Foreskin keratinocyte (primary cell): ENCODE measurements at places on chromosomes 1 and 21. TPM values are rescaled to one million over a fixed set of nuclear protein-coding genes. Genes with fewer than 3 reads are reported as not detected.

PLEKHN1 gene
- total RNA-seq: 3.0 and 4.6 TPM in 2 replicates

DNA sequence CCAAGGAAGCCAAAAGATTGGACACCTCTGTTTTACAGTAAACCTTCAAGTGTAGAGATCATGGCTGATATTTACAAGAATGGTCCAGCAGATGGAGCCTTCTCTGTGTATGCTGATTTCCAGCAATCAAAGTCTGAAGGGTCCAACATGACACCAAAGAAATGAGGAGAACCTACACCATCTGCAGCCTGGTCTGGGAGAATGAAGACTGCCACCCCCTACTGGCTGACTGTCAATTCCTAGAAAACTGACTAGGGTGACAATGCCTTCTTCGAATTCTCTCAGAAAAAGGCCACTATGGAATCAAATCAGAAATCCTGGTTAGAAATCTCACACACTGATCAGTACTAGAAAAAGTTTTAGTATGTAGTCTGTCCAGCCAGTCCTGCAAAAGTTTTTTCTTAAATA is 83.3 kb downstream of the CDC42BPA start:
- DNase-seq: peak; percentile 14

DNA sequence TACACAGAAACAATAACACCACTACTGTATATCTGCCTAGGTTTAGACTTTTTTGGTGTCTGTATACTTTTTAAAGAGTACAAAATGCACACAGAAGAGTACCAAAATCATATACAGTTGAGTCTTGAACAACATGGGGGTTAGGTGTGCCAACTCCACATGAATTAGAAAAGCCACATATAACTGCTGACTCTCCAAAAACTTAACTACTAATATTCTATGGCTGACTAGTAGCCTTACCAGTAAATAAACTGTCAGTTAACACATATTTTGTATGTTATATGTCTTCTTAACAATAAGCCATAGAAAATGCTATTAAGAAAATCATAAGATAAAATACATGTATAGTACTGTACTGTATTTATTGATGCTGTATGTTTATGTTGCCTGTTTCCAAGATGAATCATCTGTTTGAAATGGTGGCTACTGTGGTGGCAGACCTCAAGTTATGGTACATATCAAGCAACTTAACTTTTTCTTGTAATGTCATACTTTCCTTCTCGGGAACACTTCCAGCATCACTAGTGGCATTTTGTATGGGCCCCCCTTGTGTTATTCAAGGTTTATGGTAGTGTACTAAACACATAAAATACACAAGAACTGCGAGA is 71.2 kb downstream of the LHX4 start:
- DNase-seq: no peak

REG4 gene
- total RNA-seq: not detected in 2 replicates

GRCh38 chr1:11855430-11855829 is 3.3 kb downstream of the NPPB start:
- DNase-seq: peak; percentile 13

DNA sequence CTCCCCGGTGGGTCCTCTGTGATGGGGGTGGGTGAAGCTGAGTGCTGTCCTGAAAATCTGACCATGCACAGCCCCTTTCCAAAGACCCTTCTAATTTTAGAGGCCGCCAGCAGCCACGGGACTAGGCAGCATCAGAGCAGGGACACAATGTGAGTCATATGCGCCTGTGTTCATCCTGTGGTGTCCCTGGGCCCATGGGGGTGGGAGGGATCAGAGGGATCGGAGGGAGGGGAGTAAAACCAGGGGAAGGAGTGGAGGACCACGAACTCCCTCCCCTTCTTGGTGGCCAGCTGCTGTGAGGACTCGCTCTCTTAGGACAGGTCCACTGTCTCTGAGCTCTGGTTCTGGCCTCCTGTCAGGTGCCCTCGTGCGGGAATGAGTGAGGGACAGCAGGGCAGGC is 61.5 kb downstream of the ADARB1 start:
- no peak for DNase-seq

- DNase-seq: peak; percentile 95
Observed at GRCh38 chr1:19877821-19878636, 4.2 kb upstream of the OTUD3 start.

DNA sequence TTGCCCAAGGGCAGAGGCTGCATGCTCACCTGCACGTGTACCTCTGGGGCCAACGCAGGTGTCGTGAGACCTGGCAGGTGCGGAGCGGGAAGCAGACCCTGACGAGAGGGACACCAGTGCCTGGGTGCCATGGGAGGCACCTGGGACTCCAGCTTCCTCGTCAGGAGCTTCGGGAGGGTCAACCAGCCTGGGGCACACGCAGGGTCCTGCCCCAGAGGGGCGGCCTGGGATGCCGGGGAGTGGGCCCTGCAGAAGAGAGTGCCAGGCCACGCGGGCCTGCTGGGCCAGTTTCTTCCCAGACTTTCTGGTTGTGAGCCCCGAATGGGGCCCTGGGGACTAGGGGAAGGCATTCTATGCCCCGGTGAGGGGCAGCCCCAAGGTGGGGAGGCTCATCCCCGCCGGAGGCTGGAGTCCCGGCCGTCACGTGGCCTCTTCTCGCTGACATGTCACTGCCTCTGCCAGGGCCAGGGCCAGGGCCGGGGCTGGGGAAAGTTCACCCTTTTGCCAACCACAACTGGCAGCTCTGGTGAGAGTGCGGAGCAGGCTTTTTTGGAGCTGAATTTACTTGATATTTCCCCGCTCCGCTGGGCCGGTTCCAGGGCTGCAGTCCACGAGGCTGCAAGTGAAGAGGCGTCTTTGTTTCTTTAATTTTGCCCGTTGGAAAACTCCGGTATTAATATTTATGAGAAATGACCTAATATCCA is 38.5 kb upstream of the ACTRT2 start:
- no peak for DNase-seq

KRTAP10-6 gene
- not detected in 2 replicates for total RNA-seq

DNA sequence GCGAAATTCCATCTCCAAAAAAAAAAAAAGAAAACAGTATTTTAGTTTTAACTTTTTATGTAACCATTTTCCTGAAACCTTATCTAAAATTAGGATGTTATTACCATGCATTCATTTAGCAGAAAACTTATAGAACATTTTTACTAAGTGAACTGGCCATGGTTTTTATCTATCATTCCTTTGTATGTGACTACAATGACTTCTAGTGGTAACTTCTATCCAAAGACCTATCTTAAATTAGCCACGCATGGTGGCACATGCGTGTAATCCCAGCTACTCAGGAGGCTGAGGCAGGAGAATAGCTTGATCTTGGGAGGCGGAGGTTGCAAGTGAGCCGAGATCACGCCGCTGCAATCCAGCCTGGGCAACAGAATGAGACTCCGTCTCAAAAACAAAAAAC is 11.4 kb downstream of the GGPS1 start:
- DNase-seq: no peak

- no peak for DNase-seq
Observed at GRCh38 chr1:94031154-94031553, 89.8 kb downstream of the ABCA4 start.

KRTAP12-2 gene
- total RNA-seq: not detected in 2 replicates

GRCh38 chr1:184596950-184597645 is 157.6 kb downstream of the EDEM3 start:
- DNase-seq: no peak

SPRR3 gene
- total RNA-seq: 0.25 and 0.44 TPM in 2 replicates

SYPL2 gene
- total RNA-seq: not detected in 2 replicates

- no peak for DNase-seq
Observed at GRCh38 chr1:182051938-182052337, 9.6 kb downstream of the ZNF648 start.

TSSK3 gene
- total RNA-seq: 0.65 TPM in 1 of 2 replicates, not detected in the other

GPR161 gene
- 20.8 and 23.6 TPM in 2 replicates for total RNA-seq

- DNase-seq: no peak
Observed at GRCh38 chr1:89206373-89206772, 7.6 kb upstream of the GBP4 start.

DNA sequence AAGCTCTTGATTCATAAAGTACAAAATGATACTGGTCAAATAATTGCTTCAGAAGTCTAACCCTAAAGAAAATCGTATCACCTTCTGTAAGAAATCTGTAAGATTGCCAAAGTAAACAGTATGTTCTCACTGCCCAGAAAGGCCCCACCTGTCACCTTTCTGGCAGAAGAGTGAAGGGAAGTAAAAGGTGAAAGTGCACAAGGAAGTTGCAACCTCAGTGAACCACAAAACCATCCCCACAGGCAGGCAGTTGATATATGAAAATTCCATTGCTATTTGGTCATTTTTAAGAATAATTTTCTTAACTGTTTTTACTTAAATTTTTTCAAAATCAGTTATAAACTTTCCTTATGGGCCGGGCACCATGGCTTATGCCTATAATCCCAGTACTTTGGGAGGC is 48.5 kb upstream of the FBXO28 start:
- peak; percentile 51 for DNase-seq

GRCh38 chr1:150808121-150808520 is at the start of gene CTSK:
Gene CTSK, minus strand, starts transcription at chr1:150808260. Its CDS starts 1,455 bp downstream, at chr1:150806805.
- DNase-seq: no peak

DNA sequence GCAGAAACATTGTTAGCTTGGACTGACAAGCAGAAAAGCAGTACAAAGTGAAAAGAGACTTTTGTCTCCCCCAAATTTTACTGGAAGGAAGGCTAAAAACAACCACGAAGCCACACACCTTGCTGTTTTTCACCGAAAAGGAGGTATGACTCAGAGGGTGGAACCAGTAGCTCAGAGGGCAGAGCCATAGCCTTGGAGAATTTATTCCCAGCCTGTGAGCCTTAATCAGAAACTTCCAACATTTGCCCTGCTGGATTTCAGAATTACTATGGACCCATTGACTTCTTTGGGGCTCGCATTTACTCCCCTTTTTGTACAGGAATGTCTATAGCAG is 32.0 kb downstream of the RPS6KC1 start:
- no peak for DNase-seq

DNA sequence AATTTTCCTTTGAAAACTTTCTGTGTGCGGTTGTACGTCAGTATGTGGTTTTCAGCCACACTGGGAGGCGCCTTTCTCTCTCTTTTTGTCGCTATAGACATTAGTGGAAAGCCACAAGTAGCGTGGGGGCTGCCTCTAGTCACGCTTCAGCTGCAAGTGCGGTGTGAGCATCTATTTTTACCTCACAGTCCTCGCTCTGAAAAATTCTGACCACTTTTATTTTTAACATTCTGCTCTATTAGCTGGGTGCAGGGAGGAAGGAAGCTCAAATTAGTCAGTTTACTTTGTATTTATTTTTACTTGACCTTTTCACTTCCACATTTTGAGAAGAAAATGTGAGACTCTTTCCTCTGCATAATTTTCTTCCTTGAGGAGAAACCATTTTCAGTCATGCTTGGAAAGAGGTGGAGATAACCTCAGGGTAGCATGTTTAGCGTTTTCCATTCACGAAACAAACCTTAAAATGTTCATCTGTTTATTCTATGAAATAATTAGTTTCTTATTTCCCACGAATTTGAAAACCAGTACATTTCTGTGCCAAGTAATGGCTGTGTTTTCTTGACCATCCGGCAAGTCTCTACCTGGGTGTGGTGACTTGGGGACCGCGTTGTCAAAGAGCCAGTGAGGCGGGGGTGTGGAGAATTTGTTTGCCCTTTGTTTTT is 35.6 kb downstream of the ADARB1 start:
- DNase-seq: no peak

RGS16 gene
- total RNA-seq: 0.07 and 0.14 TPM in 2 replicates

IRF6 gene
- total RNA-seq: 160 and 194 TPM in 2 replicates

DNA sequence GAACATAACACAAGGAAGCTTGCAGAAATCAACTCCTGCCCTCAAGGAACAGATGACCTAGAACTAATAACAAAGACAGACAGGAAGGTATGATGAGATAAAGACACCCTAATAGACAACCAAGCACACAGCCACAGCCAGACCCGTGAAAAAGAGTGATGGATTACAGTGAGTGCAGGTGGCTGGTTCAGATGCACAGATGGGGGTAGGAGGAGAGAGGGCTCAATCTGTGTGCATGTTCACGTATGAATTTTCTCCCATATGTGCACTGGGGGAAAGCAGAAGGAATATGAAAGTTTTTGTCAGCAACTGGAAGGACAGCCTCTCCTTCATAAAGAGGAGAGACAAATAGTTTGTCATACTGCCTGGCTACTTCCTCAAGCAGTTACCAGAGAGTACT is 367.1 kb downstream of the PBX1 start:
- DNase-seq: no peak

DNA sequence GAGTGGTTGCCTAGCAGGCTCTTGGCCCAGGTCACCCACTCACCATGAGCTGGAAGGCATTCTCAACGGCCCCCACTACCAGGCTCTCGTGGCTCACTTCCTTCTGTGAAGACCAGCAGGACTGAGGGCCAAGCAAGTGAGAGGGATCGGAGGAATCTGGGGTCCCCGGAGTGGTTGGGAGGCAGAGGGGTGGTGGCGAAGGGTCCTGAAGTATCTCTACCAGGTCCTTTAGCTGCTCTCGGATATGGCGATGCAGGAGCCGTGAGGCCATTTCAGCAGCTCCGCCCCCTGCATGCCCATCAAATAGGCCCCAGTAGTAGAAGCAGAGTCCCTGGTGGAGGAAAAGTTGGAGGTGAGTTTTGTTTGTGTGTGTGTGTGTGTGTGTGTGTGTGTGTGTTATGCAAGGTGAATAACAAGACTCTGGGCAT is 2.4 kb downstream of the PPM1J start:
- no peak for DNase-seq

- peak; percentile 59 for DNase-seq
Observed at GRCh38 chr1:68516066-68516465, 19.2 kb upstream of the DEPDC1 start.
